Heart left ventricle (tissue), 16 donors: ENCODE measurements at places on chromosomes 5 and 9. TPM values are rescaled to one million over a fixed set of nuclear protein-coding genes. Genes with fewer than 3 reads are reported as not detected.

GRCh38 chr5:124798890-124799289, 52.5 kb upstream of the ZNF608 start:
- no peak for DNase-seq

- DNase-seq = no peak
Observed at GRCh38 chr5:178279026-178279722, 46.6 kb upstream of the PHYKPL start.

GRCh38 chr9:109387856-109388255, 67.0 kb upstream of the EPB41L4B start:
- DNase-seq = no peak

DNA sequence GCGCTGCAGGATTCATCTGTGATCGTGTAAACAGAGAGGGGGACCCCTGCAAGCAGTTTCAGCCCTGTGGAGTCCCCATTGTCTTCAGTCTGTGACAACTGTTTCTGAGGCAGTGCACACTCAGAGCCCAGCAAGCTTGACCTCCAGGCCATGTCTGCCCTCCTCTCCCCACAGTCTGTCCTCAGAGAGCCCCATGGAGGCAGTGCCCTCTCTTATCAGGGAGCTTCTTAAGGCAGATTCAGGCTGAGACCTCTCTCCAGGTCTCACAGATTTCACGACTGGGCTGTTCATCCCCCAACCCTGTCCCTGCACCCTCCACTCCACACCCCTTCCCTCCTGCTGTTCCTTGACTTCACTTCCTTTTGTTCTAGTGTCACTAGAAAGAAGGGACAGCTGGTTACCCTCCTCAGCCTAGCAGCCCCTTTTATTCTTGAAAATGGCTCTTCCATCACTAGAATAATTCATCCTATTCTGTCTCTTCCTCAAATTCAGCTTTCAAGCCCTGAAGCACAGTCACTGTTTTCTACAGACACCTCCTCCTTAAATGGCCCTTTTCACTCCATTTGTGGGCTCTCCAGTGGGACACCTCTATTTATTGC, 218.4 kb downstream of the MED10 start:
- DNase-seq = no peak

- DNase-seq = no peak
Observed at GRCh38 chr5:27124590-27124989, 86.2 kb upstream of the CDH9 start.

The HMHB1 gene
- not detected for total RNA-seq

- peak; percentile 99 for DNase-seq
Observed at GRCh38 chr5:73565139-73565968, at the start of the genes ANKRA2 and UTP15. Gene ANKRA2 (minus strand): TSS chr5:73565639. CDS start chr5:73562881, 2,758 bp downstream. Gene UTP15 (plus strand): TSS chr5:73565743. CDS start chr5:73567345, 1,602 bp downstream.

DNA sequence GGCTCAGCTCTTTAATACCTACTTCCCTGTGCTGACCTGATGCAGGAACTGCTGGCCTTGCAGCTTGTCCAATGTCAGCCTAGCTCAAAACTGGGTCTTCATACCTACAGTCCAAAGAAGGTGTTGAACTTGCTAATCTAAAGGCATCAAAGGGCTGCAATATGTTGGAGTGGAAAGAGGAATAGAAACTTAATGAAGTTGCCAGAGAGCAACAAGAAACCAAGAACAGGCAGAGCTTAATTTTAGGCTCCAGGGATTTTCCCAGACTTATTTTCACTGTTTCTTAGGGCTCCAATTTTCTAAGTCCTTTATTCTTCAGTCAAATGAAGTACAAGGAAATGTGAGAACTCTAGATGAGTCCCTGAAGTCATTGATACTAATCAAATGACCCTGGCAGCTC, 17.6 kb upstream of the ERCC6L2 start:
- no peak for DNase-seq

The SLC6A18 gene
- not detected for total RNA-seq

The SLC36A3 gene
- not detected for total RNA-seq

- DNase-seq = no peak
Observed at GRCh38 chr9:16258708-16259107, 611.8 kb downstream of the BNC2 start.

- no peak for DNase-seq
Observed at GRCh38 chr9:134641990-134642384, 384 bp downstream of the COL5A1 start.

- DNase-seq = no peak
Observed at GRCh38 chr5:129691220-129691619, 56.7 kb upstream of the MINAR2 start.

DNA sequence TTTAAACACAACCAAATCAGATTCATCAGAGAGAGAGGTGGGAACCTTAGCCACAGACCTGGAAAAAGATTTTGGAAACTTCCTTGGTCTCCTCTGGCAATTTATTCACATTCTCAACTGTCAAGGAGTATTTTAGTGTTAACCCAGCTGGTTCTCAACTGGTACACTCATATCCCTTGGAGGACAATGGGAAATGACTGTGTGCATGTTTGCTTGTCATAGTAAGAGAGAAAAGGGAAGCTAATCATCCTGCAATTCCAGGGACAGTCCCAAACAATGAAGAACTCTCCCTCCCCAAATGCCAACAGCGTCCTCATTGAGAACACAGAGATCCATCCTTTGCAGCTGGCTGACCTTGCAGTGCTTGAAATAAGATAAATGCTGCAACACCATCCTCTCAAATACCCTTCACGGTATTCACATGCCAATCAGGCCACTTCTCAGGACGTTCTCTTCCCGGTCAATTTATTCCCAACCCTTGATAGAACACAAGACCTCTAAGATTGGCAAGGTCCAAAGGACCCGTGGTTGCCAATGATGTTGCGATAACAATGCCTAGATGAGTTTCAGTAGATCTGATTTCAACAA, 75.5 kb downstream of the EPB41L4B start:
- no peak for DNase-seq
